ENCODE measurements at places on chromosomes 2 and 18.

GRCh38 chr2:227407591-227408151 lies 19.9 kb upstream of the SCYGR1 start:
- DNase-seq, result no peak

DNA sequence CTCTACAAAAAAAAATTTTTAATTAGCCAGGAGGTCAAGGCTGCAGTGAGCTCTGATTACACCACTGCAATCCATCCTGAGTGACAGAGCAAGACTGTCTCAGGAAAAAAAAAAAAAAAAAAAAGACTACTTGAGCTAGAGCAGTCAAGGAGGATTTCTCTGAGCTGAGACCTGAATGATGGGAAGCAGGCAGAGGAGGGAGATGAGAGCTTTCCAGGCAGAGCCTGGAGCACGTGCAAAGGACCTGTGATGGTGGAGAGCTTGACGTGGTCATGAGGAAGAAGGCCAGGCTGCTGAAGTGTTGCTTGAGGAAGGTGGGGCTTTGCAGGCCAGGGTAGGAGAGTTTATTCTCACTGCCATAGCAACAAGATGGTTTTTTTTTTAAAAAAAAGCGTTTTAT lies 51.9 kb upstream of the POMC start:
- DNase-seq, result no peak

- DNase-seq, result no peak
These were observed 23.0 kb upstream of the HS6ST1 start for GRCh38 chr2:128341621-128342020.

DNA sequence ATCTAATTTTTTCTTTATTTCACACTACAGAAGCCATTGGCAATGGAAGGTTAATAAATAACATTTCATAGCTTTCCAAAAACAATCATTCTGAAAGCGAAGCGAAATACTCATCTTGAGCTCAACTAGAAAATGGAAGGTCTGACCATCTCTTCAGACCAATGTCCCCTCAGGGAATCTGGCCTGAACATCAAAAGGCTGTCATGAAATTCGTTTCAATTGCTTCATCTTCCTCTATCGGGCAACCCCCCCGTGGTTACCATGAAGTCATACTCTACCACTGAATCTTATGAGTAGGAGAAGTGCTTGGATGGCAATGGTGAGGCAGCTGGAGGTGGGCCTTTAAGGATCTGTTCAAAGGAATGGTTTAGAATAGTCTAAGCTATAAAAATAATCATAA lies 22.9 kb upstream of the CYTIP start:
- DNase-seq, result no peak

- DNase-seq, result no peak
These were observed 9.6 kb upstream of the DPYSL5 start for GRCh38 chr2:26838121-26838906.

DNA sequence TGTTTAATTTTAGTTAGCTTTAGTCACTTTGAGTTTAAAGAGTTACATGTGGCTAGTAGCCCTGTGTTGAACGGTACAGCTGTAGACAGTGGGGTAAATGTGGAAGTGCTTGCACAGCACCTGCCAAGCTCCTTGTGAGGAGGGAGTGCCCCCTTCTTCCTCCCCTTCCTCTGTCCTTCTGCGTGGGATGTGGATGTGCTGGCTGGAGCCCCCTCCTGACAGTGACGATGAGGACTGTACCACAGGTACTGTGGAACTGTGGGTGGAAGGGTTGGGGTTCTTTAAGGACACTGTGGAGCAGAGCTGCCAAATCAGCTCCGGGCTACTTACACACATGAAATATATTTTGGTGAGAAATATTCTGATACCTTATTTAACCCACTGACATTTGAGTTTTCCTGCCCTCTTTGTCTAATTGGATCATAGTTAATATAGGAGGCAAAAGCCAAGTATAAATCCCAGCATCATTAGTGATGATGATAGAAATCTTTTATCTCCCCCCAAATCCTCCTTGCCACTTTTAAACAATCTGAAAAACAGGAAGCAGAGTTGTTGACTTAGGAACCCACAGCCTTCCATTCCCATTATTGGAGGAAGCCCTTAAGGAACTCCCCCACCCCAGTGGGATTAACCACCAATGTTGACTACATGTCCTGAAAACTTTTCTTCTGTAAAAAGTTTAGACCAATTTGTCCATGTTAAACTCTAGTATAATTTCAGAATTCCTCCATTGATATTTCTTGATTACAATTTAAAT lies 181.3 kb downstream of the PTPRM start:
- no peak for DNase-seq

DNA sequence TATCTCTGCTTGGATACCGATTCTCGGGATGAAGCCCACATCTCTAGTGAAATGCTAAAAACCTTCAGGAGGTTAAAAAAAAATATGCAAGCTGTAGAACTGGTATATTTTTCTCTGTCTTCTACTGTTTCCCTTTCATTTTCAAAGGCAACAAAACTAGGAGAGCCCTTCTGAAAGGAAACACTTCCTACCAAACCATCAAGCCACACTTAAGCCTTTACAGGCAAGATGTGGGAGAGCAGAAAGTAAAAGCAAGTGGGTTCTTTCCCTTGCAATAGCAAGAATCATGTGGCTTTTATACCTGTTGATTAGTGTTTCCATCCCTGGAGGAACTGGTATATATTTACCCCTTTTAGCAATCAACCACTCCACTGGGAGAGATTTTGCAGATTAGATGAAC lies 147.9 kb upstream of the ACAA2 start:
- no peak for DNase-seq

DNA sequence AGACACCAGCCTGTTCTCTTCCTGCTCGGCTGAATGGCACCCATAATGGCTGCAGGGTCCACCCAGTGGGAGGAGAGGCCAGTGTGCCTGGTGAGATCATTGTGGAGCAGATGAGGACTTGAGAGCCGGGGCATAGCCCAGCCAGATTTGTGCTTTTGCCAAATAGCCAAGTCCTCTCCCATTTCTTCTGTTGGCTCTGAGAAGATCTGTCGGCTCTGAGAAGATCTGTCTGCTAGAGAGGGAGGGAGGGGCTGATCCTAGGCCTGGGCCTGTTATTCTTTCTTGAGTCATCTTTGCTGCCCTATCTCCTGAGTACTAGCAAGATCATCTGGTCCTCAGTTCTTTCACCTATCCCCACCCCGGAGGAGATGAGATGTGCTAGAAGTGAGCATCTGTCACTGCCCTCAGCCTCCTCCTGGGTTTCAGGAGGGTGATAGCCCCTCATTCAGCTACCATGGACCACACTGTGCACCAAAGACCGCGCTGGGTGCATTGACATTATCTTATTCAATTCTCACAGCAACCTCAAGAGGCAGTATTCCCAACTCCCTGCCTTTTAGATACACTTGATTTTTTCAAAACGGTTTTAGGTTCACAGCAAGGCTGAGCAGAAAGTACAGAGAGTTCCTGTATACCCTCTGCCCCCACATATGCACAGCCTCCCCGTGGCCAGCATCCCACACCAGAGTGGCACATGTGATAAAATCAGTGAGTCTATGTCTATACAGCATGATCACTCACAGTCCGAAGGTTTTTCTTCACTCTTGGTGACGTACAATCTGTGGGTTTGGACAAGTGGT lies 98.6 kb downstream of the CAPN13 start:
- no peak for DNase-seq

GRCh38 chr2:38947241-38948239 lies 57.9 kb downstream of the ARHGEF33 start:
- DNase-seq, result peak; percentile 17

- DNase-seq, result no peak
These were observed 1.9 kb downstream of the MAP4K3 start for GRCh38 chr2:39435234-39435633.

- no peak for DNase-seq
These were observed 21.6 kb downstream of the DARS1 start for GRCh38 chr2:135963841-135964240.

DNA sequence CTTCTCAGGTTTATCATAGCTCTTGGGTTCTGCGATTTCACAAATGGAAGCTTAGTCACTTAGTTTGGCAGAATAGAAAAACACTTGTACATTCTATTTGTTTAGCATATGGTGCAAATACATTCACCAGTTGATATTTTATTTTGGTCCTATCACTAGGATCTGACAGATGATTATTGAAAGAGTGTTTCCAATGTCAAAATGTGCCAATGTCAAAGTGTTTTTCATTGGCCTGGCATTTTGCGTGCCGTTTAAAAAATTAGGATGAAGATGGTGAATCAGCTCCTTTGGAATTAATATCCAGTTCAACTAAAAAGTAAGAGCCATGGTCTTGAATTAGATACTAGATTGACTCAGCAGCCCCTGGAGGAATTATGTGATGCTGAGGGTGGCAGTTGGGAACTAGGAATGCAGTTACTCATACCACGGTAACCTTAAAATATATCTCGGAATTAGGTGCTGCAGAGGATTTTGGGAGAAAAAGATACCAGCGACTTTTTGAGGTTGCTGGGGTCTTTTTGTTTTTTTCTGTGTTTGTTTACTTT lies 87.0 kb downstream of the SPHKAP start:
- no peak for DNase-seq

GRCh38 chr18:27608742-27609141 lies 423.6 kb upstream of the CHST9 start:
- no peak for DNase-seq

DNA sequence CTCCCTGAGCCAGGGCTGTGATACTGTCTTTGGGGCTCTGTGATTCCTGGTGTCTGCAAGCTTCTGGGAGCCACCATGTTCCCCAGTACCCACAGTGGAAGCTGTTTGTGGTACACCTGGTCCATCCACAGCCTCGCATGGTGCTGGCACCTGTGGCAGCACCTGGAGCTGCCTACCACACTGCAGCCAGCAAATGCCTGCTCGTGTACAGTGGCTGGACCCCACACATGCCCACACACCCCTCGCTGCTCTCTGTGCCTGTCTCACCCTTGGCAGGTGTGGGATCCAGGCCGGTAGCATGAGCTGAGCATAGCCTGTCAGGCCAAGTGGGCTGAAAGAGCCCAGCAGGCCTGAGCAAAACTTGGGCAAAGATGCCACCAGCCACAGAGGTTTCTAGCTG lies 41.8 kb upstream of the CSRNP3 start:
- no peak for DNase-seq

- no peak for DNase-seq
These were observed 41.8 kb upstream of the ATG16L1 start for GRCh38 chr2:233209533-233210171.

DNA sequence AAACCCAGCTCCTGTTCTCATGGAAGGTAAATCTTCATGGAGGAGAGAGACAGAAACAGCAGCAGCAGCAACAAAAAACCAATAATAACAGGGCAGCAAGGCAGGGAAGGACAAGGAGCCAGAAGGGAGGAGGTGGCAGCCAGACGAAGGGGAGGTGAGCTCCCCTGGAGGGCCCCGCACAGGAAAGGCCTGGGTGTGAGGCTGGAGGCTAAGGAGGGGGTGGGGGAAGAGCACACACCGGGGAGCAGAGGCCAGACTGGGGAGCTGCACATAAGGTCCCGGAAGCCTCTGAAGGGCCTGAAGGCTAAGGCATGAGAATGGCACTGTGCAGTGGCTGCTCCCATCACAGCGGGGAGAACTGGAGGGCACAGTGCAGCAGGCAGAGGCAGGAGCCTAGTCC lies 94.8 kb upstream of the SMAD7 start:
- no peak for DNase-seq

- no peak for DNase-seq
These were observed 849 bp upstream of the TMEM18 start for GRCh38 chr2:677959-678550.

- no peak for DNase-seq
These were observed 36.9 kb upstream of the MEX3C start for GRCh38 chr18:51234117-51235008.

GRCh38 chr18:40355726-40356125 lies 1599.3 kb upstream of the PIK3C3 start:
- no peak for DNase-seq

DNA sequence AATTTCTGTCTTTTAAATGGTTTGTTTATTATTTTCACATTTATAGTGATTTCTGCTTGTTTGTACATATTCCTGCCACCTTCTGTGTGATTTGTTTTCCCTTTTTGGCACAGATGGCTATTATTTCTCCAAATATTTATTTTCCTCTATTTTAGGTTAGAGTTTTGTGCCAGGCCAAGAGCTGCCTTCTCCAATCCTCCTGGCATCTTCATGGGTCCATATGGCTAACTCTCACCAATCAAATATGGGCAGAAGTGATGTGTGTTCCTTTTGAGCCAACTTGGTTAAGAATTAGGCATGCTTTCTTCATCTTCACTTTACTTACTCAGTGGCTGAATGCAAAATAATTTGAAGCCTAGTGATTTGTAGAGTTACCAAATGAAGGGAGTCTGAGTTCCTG lies 697.1 kb upstream of the CELF4 start:
- DNase-seq, result no peak

GRCh38 chr18:25651553-25651952 lies 299.6 kb upstream of the ZNF521 start:
- no peak for DNase-seq

GRCh38 chr2:101356521-101356920 lies 30.8 kb downstream of the CREG2 start:
- DNase-seq, result no peak

DNA sequence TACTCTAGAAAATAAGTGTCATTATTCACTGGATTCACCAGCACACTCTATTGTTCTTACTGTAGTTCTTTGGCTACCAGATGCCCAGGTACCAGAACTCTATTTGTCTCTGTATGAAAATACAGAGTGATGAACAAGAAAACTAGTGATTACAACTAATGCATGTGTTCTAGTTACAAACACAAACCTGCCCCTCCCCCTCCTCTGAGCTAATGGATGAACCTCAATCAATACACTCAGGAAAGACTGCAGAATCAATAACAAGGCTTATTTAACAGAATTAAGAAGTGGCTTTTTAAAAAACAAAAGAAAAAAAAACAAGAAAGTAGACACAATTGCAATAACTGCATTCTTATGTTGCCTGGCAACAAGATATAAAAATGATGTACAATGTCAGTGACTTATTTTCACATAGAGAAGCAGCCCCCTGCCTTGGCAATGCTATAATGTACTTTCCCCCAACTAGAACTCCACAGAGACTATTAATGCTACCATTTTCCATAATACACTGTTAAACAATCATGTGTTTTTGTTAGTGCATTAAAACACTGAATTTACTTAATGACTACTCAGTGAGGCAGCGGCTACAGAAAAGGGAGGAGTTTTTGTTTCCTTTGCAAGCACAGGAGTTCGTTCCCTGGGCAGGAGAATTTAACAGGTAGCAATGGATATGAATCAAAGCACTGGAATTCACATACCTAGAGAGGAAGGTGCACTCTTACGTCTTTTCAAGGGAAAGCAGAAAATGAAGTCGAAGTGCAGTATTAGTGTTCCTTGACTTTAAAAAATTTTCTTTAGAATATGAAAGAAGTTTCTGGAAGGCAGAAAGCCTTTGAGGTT lies 318.8 kb upstream of the REV1 start:
- no peak for DNase-seq

DNA sequence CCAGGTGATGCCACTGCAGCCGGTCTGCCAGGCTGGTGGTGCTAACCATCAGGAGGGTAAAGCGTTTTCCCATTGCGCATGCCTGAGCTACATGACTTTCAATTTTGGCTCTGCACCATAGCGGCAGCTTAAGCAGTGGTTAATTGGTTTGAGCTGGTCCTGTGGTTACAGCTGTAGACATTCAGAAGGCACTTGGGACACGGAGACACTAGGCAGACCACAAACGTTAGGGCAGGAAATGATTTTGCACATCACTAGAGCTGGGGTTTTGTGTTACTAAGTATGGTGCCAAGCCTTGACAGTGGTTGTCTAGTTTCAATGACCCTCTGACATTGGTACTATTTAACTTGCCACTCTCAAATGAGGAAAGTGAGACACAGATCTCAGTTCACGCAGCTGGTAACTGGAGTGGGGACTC lies 28.9 kb upstream of the CNOT11 start:
- DNase-seq, result peak; percentile 2
